ENCODE measurements at places on chromosomes 1 and 21.
A peak's percentile ranks its signal among the peaks of the same experiment; 100 is the strongest.

DNA sequence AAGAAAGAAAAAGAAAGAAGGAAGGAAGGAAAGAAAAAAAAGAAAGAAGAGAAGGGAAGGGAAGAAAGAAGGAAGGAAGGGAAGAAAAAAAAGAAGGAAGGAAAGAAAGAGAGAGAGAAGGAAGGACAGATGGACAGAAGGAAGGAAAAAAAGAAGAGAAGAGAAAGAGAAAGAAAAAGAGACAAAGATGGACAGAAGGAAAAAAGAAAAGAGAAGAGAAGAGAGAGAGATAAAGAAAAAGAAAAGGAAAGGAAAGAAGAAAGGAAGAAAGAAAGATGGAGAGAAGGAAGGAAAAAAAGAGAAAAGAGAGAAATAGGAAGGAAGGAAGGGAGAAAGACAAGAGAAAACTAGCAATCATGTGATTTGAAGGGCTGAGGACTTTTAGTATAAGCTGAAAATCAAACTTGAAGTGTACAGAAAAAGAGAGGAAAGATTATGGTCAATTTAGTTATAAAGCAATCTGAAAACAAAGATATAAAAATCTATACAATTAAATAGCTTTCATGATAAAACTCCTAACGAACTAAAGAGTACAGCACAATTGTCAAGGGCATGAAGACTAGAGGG, 115.3 kb downstream of the LTN1 start:
- no peak for DNase-seq

- no peak for DNase-seq
Observed at GRCh38 chr1:29642519-29642918, 406.2 kb downstream of the PTPRU start.

DNA sequence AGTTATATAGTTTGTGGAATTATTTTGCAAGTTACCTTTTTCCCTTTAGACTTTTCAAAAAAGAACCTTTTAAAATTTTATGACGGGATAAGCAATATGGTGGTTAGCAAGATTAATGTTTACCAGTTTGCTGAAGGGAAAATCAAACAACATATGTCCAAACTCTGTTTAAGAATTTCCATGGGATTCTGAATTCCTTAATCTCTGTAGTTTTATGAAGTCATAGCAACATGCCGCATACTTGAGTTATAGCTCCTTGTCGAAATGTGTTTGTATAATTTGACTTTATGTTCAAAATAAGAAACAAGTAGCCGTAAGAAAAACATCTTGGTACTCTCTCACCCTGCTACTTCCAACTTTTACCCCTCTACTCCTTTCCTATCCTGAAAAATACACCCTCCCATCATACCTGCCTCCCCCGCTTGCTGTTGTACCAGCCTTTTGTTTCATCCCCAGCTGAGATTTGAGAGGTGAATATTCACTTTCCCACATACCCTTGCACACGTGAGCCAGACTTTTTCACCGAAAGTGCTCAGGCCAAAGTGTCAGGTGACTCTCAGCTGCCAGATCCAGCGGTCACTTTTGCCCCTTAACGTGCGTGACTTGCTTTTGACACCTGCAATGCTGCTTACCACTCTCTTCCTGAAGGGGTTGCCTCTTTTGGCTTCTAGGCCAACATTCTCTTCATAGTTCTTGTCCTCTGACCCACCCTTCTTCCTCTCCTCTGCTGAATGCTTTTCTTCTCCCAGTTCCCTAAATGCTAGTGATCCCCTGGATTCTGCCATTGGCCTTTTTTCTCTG, 83.5 kb upstream of the ZNF326 start:
- no peak for DNase-seq

DNA sequence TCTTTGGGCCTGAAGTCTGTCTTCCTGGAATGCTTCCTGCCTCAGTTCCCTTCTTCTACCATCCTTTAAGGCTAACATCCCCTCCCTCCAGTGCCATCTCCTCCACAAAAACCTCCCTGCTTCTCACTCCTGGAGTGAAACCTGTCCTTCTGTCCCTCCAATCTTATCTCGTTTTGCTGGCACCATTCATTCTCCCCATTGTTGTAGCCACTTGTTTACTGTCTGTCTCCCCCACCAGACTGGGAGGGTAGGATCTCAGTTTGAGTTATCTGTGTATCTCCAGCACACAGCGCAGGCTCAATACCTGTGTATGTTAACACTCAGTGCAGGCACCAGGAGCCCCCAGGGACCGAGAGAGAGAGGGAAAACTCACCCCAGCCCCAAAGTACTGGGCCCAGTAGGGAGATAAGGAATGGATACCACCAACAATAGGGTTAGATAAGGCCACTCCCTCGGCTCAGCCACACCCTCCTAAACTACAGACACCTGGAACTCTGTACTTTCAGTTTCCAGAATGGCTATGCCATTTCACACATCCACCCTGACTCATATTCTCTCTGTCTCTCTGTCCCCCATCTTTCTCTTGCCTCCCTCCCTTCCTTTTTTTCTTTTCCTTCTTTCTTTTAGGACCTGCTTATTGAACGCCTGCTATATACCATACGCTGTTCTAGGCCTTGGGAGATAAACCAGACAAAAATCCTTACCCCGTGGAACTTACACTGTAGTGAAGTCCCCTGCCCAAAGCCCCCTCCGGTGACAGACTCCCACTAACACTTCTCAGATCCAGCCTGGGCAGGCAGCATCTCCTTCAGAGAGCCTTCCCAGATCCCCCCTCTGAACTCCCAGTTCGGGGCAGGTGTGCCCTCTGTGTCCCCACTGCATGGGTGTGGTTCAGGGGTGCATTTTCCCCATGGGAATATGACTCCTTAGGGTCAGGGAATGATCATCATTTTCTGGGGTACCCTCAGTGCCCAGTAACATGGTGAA, 3.3 kb upstream of the SSBP3 start:
- peak; percentile 36 for DNase-seq

DNA sequence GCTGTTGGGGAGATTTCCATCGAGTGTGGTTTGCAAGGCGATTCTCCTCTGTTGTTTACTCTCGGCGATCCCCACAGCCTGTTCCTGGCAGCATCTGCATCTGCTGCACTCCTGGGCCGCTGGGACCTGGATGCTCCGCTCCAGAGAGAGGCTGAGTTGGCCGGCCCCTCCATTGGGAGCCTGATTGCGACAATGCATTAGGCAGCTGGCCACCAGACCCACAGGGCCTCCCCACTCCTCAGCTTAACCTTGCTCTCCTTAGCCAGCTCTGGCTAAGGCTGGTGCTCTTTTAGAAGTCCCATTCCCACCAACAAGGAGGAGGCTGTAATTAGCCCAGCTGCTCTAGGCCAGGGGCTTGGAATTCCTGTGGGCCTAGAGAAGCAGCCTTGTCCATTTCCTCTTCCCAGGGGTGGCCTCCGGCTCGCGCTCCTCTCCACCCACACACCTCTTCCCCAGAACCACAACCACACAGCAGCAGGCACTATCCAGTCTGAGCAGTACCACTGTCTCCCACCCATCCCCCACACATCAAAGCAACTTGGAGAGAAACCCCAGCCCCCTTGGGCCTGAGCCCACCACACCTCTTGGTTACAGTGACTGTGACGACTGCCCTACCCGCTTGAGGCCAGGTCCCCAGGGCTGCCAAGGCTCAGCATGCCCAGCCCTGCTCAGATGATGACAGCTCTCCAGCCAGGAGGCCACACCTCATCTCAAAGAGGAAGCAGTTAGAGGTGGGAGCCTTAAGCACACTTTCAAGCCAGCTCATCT, 193.8 kb upstream of the EDN2 start:
- no peak for DNase-seq

GRCh38 chr21:41160036-41160435, 7.9 kb upstream of the BACE2 start:
- no peak for DNase-seq

DNA sequence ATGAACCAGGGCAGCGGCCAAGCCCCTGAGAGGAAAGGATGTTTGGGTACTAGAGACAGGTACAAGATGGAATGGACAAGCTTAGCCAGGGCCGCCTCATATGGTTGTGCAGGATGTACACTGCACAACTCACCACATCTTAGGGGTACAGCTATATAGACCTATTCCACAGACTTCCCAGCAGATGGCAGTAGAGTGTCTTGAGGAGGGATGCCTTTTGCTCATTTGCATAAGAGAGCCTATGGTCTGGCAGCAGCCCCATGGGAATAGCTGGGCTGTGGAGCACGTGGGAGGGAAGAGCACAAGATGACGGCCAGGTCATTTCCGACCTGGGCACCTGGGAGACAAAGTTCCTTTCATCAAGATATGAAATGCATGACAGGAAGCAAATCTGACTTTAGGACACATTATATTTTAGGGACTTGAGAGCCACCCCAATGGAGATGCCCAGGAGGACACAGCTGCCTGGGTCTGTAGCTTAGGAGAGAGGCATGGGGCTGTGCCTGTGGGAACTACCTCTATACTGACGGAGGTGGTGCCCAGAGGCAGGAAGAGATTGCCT, 215.5 kb downstream of the KCNJ6 start:
- DNase-seq = no peak

- DNase-seq = no peak
Observed at GRCh38 chr1:183847641-183848040, 42.7 kb downstream of the RGL1 start.

DNA sequence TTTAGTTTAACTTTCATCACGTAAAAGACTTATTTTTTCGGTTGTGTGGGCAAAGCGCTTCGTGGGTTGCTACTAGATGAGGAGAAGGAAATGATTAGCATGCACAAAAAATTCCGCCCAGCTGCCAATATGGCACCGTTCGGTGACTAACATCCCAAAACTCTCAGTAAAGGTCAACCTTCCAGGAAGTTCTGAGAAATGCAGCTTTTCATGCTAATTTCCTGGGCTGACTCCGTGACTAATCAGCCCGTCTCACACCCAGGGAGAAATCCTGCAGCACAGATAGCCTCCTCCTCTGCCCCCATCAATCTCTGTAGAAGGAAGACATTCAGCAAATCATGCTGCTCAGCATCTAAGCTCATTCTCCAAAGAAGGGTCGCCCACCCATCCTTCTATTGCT, 34.1 kb downstream of the TMCO4 start:
- peak; percentile 47 for DNase-seq

GRCh38 chr21:37783016-37783415, 133.2 kb downstream of the KCNJ6 start:
- no peak for DNase-seq

- DNase-seq = peak; percentile 34
Observed at GRCh38 chr1:94926126-94926914, 590 bp downstream of the CNN3 start.

GRCh38 chr1:76677416-76678405, 189.6 kb upstream of the ST6GALNAC5 start:
- DNase-seq = no peak

GRCh38 chr1:62905309-62905708, 121.4 kb downstream of the ATG4C start:
- DNase-seq = no peak

- no peak for DNase-seq
Observed at GRCh38 chr21:37294679-37295078, 27.5 kb upstream of the VPS26C start.

GRCh38 chr1:110503471-110503870, 15.5 kb downstream of the KCNA10 start:
- no peak for DNase-seq

GRCh38 chr1:55781944-55782482, 566.8 kb upstream of the USP24 start:
- no peak for DNase-seq

- DNase-seq = no peak
Observed at GRCh38 chr1:171355727-171356126, 41.7 kb downstream of the FMO4 start.

DNA sequence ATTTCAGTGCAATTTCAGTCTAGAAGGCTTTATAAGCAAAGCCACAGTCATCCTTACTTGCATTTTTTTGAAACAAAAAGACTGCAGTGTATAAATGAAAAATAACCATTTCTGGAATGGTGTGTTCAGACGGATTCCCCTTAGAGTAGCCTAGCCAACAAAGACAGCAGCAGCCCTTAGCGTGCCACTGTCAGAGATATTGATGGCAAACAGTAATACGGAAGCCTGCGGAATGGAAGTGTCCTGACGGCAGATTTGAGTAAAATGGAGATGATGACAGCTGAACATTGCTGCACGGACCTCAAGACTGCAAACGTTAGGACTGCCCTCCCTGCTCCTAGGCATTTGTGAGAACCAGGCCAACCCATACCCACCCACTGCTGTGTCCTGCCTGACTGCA, 54.7 kb downstream of the PDE9A start:
- DNase-seq = no peak

GRCh38 chr1:12415038-12415466, 185.2 kb downstream of the VPS13D start:
- DNase-seq = no peak

DNA sequence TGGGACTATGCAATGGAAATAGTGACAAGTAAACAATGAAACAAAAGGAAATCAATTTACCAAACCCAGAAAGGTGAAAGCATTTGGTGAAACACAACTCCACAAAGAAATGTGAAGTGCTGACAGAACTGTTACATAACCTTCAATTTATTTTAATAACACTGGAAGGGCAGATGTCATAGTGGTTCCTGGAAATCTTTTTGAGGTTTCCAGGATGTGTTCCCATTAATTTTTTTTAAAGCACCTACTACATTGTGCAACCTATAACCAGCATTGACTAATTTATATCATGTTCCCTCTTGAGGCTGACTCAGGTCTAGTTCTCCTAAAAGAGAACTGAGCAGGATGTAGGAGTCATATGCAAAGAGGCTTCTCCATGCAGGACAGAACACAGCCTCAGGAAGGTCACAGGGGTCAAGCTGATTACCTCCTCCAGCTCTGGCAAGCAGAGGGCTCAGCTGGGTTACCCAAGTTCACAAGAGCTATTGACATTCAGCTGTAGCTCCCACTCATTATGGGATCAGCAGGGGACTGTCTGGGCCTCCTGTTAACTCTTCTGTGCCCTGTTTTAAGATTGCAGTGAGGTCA, 157.1 kb upstream of the NRIP1 start:
- no peak for DNase-seq

DNA sequence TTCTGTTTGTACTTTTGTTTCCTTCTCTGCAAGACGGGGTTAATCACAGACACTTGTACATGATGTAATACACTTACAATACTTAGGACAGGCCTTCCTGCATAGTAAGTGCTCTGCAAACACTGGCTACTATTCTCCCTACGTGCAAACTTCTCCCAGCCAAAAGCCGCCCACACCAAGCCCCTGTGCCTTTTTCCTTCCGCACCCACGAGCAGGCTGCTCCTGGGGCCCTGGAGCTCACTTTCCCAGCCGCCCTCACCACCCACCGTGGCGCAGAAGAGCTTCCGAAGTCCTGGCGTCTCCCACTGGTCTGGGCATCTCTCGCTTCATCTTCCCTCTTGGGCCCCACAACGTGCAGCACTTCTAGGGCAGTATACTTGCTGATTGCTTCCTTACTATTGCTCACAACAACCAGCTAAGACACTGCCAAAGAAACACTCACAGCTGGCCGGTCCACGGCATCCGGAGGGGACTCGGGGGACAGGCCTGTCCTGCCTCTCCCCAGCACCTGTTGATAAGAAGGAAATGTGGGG, 22.5 kb upstream of the GPR157 start:
- no peak for DNase-seq

GRCh38 chr1:1426496-1427105, 5.5 kb upstream of the ANKRD65 start:
- DNase-seq = no peak
